H1 (cell line): ENCODE measurements at places on chromosomes 4 and X.

DNA sequence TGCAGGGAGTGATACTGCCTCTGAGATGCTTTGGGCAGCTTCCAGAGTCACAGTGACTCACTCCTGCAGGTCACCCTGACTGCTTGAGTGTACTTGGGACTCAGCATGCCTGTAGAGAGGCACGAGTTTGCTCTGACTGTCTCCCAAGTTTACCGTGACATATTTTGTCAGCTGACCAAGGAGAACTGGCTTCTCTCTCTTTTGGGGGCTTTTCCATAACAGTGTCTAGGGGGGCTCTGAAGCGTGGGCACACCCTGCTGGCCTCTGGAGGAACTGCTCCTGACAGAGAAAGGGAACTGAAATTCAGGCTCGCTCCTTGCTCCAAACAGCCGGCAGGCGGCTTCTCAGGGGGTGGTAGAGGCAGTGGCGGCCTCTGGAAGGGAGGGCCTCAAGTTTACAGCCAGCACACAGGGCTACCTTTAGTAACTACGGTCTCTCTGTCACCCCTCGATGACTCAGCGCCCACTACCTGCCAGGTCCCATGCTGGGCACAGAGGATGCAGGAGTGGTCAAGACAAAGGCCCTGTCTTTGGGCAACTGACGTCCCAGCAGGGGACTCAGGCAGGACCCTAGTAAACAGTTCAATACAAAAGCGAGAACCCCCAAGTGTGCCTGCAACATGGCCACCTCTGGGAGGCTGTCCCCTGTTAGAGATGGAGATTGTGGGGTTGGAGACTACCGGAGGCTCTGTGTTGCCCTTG, 17.8 kb downstream of the ZNF185 start:
- no peak overlapping the region for H3K27ac ChIP-seq
- peaks cover 2% of the 10 kb centered on the region for H3K4me1 ChIP-seq
- H3K4me3 ChIP-seq, result no peak overlapping the region
- H3K27me3 ChIP-seq, result no peaks in the 10 kb centered on the region
- H3K36me3 ChIP-seq, result no peaks in the 10 kb centered on the region

- no peak for DNase-seq
- H3K27me3 ChIP-seq, result no peaks in the 10 kb centered on the region
- H3K4me3 ChIP-seq, result no peak overlapping the region
- H3K27ac ChIP-seq, result no peak overlapping the region
These were observed 187.0 kb downstream of the NLGN4X start for GRCh38 chrX:6041630-6042029.

DNA sequence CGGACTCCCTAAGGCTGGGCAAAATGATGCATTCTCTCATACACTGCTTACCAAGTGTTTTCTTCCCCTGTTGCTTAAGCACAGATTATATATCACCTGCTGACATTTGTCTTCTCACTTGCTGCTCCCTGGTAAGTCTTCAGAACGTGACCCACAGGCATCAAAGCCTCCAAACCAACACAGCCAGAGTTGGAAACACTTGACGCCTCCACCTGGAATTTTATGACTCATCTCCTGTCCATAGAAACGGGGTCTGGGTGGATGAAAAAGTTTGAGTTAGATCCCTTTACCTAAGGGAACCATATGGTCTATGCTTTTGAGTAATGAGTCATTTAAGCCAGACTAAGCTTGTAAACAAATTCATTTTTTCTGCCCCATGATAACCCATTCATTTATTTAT, 251.6 kb downstream of the USP46 start:
- H3K36me3 ChIP-seq, result no peaks in the 10 kb centered on the region
- H3K4me3 ChIP-seq, result no peak overlapping the region
- H3K27me3 ChIP-seq, result no peaks in the 10 kb centered on the region
- DNase-seq, result no peak

DNA sequence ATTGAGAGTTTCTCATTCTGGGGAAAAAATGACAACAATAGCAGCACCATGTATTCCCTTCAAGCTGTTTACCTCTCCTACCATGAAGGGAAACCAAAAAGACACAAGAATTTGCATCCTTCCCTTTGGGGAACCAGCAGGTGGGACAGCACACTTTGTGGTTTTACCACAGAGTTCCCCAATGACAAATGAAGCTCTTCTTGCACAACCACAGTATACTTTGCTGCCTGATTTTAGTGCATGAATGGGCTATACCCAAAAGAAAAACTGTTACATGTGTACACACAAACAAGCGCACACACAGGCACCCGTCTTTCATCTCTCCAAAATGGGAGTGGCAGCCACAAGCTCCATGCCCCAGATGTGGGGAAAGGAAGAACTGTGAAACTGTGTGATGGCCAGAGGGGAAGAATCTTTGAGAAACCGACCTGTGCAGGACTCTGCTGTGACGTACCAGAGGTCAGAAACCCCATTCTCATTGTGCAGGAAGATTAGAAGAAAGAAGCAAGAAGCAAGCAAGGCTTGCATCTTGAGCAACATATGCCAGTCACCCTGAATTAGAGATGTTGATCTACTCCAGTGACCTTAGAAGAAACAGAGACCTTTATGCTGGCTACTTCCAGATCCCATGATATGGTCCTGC, 2.7 kb upstream of the MAML3 start:
- H3K4me3 ChIP-seq, result no peak overlapping the region
- H3K27ac ChIP-seq, result no peak overlapping the region
- no peaks in the 10 kb centered on the region for H3K36me3 ChIP-seq
- H3K4me1 ChIP-seq, result peaks cover 1% of the 10 kb centered on the region; the same call in 1 of the 2 replicates

DNA sequence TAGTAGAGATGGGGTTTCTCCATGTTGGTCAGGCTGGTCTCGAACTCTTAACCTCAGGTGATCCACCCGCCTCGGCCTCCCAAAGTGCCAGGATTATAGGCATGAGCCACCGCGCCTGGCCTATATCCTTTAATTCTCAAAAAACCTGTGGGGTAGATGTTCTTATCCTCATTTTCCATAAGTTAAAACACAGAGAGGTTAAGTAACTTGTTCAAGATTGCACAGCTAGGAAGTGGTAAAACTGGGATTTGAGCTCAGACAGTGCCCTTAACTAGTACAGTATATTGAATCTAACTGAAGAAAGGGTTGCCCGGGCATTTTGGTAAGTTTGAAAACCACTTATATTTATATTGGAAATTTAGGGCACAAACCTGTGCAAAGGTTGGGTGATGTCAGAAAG, 116.0 kb downstream of the GLUD2 start:
- no peak for DNase-seq
- H3K4me3 ChIP-seq, result no peak overlapping the region
- no peaks in the 10 kb centered on the region for H3K36me3 ChIP-seq
- no peaks in the 10 kb centered on the region for H3K27me3 ChIP-seq

DNA sequence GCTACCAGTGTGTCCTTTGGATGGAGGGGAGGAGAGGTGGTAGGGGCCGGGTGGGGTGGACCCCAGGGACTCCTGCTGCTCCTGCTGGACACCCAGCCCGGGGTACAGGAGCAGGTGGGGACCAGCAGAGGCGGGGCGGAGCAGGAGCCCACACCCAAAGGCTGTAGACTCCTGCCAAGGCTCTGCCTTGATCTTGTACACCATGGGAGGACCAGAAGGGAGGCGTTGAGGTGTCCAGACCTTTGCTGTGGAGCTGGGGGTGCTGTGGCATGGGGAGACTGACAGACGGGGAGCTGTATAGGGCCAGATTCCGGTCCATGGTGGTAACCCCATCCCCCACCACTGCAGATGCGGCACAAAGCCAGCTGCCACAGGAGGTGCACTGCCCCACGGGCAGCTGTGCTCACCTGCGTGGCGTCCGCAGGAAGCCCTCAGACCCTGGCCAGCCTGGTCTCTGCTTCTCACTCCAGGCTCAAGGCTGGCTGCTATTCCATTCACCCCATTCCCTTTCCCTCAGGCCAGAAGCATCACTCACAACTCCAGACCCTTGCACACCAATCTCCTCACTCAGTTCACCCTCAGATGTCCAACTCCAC, 5.0 kb upstream of the SLC26A1 start:
- no peaks in the 10 kb centered on the region for H3K36me3 ChIP-seq
- H3K4me1 ChIP-seq, result peaks cover 4% of the 10 kb centered on the region; the same call in 1 of the 2 replicates
- no peak for DNase-seq
- H3K27ac ChIP-seq, result no peak overlapping the region
- no peak overlapping the region for H3K4me3 ChIP-seq

DNA sequence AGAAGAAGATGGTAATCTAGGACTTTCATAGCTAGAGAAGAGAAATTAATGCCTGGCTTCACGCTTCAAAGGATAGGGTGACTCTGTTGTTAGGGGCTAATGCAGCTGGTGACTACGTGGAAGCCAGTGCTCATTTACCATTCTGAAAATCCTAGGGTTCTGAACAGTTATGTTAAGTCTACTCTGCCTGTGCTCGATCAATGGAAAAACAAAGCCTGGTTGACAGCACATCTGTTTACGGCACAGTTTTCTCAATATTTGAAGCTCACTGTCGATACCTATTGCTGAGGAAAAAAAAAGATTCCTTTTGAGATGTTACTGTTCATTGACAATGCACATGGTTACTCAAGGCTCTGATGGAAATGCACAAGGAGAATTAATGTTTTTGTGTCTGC, 182.6 kb upstream of the NUDT6 start:
- H3K27ac ChIP-seq, result no peak overlapping the region
- no peaks in the 10 kb centered on the region for H3K27me3 ChIP-seq
- no peaks in the 10 kb centered on the region for H3K36me3 ChIP-seq
- no peak for DNase-seq

GRCh38 chrX:138771047-138771446, 59.5 kb upstream of the FGF13 start:
- H3K4me3 ChIP-seq, result no peak overlapping the region
- no peaks in the 10 kb centered on the region for H3K27me3 ChIP-seq
- no peak overlapping the region for H3K27ac ChIP-seq

GRCh38 chrX:104195489-104196084, 29.3 kb downstream of the FAM199X start:
- no peak overlapping the region for H3K4me3 ChIP-seq
- DNase-seq, result no peak
- no peaks in the 10 kb centered on the region for H3K4me1 ChIP-seq
- no peak overlapping the region for H3K27ac ChIP-seq
- peaks cover 3% of the 10 kb centered on the region; the same call in 1 of the 2 replicates for H3K36me3 ChIP-seq
- no peaks in the 10 kb centered on the region for H3K27me3 ChIP-seq

DNA sequence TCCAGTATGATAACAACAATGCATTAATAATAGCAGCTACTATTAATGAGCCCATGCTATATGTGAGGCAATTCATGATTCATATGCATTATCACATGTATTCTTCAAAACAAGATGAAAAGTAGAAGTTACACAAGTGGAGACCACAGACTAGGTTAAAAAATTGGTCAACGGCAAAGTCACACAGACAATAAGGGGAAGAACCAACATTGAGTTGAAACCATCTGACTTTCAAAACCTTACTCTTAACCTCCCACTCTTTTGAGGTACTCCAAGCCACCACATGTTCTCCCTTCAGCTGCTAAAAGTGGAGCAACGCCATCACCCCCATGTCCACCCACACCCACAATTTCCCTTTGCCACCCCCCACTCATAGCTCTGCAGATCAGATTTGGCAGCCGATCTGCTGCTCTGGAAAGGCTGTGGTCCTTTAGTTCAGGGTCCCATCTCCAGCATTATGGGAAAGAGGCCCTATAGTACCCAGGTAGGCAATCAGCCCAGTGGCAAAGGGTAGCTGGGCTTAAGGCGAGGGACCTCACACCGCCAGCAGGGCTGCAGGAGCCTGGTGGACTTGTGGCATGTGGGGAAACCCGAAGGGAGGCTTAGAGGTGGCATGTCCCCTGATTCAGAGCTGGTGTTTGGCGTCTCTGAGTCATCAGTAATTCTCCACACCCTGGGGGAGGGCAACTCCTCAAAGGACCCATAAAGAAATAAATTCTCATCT, 33.5 kb upstream of the CYBB start:
- no peak for DNase-seq
- no peaks in the 10 kb centered on the region for H3K27me3 ChIP-seq
- no peaks in the 10 kb centered on the region for H3K36me3 ChIP-seq
- no peaks in the 10 kb centered on the region for H3K4me1 ChIP-seq

DNA sequence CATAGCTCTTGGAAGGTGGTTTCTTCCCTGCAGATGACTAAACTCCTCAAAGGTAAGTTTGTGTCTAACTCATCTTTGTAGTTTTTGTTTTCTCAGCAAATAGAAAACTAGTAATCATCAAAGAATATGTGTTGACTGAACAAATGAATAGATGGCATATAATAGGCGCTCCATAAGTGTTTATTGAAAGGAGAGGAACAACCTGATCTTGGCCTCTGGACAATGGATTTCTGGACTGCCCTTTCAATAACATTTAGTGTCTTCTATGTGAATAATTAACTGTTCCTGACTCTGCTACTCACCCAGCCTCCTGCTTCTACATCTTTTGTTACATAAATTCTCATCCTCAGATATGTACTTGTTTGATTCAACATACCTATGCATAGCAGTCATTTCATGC, 399.1 kb downstream of the PPP1R2C start:
- no peak overlapping the region for H3K27ac ChIP-seq
- no peak overlapping the region for H3K4me3 ChIP-seq
- H3K27me3 ChIP-seq, result no peaks in the 10 kb centered on the region
- DNase-seq, result no peak
- no peaks in the 10 kb centered on the region for H3K36me3 ChIP-seq
- no peaks in the 10 kb centered on the region for H3K4me1 ChIP-seq

- no peak overlapping the region for H3K27ac ChIP-seq
- no peaks in the 10 kb centered on the region for H3K4me1 ChIP-seq
- H3K4me3 ChIP-seq, result no peak overlapping the region
- H3K36me3 ChIP-seq, result no peaks in the 10 kb centered on the region
These were observed 131.0 kb upstream of the SLC34A2 start for GRCh38 chr4:25524663-25525062.

DNA sequence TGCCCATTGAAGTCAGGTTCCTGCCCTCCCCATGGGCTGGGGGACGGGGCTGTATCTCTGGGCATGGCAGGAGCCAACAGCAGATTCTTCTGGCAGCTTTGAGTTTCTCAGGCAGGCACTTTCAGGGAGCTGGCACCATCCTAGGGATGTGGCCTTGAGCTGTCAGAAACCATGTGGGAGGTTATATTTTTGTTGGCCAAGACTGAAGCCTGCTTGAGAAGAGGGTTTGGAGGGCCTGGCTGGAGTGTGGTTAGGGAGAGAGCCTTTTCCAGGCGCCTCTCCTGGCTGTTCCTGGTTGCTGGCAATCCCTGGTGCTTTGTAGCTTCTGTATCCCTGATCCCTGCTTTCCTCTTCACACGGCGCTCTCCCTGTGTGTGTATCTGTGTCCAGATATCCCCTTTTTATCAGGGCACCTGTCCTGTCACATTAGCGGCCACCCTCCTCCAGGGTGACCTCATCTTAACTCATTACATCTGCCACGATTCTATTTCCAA, 30.6 kb upstream of the SORCS2 start:
- no peaks in the 10 kb centered on the region for H3K4me1 ChIP-seq
- no peaks in the 10 kb centered on the region for H3K36me3 ChIP-seq
- DNase-seq, result no peak
- H3K4me3 ChIP-seq, result no peak overlapping the region

GRCh38 chr4:52989865-52990264, 127.7 kb downstream of the RASL11B start:
- H3K4me1 ChIP-seq, result no peaks in the 10 kb centered on the region
- no peak overlapping the region for H3K27ac ChIP-seq
- H3K36me3 ChIP-seq, result peaks cover 4% of the 10 kb centered on the region; the same call in 1 of the 2 replicates
- no peak for DNase-seq
- no peaks in the 10 kb centered on the region for H3K27me3 ChIP-seq
- no peak overlapping the region for H3K4me3 ChIP-seq
